Transverse colon (tissue), 4 donors: ENCODE measurements at places on chromosomes 16 and 17.

DNA sequence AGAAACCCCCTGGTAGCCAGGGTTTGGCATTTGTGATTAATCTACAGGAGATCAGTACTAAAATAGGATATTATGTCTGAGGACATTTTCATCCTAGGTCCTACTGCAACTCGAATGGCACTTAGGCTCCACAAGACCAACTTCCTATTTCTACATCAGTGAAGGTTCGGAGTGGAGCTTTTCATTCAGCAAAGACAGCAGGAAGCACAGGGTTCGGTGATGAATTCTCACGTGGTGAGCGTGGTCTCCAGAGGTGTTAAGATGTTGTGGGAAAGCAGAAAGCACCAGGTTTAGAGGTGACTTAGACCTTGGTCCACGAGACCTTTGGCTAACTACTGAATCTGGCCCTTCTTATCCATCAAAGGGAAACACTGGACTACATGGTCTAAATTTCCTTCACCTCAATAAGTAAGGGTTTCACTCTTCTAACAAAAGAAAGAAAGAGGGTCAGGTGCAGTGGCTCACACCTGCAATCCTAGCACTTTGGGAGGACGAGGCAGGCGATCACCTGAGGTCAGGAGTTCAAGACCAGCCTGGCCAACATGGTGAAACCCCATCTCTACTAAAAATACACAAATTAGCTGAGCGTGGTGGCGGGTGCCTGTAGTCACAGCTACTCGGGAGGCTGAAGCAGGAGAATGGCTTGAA, 13.9 kb upstream of the HELZ start:
- peak overlapping the region; percentile 57 for H3K27ac ChIP-seq
- no peaks in the 10 kb centered on the region for H3K4me1 ChIP-seq
- no peaks in the 10 kb centered on the region for H3K27me3 ChIP-seq
- DNase-seq, result peak; percentile 23
- H3K4me3 ChIP-seq, result no peak overlapping the region
- no peaks in the 10 kb centered on the region for H3K36me3 ChIP-seq

- H3K27me3 ChIP-seq, result no peaks in the 10 kb centered on the region
- no peaks in the 10 kb centered on the region for H3K36me3 ChIP-seq
- peaks cover 11% of the 10 kb centered on the region for H3K4me1 ChIP-seq
- peak overlapping the region; percentile 74 for H3K27ac ChIP-seq
- H3K4me3 ChIP-seq, result no peak overlapping the region
Observed at GRCh38 chr17:5049314-5049841, 14.2 kb upstream of the SLC52A1 start.

DNA sequence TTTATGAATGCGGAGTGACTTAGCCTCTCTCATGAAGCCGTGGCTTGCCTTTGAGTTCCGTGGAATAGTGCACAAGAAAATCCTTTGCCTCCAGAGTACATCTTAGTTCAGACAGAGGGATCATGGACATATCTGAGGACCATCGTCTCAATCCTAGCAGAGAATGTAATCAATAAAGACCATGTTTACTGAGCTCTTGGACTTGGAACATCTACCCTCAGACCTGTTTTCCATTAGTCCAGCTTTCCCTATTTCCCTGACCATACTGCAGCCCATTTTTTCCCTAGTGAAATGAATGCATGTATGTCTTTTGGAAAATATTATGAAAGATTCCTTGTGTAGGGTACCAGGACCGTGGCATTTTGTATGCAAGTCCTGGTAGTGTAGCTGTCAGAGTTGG, 90.2 kb downstream of the PLCG2 start:
- no peak overlapping the region for H3K4me3 ChIP-seq
- no peaks in the 10 kb centered on the region for H3K36me3 ChIP-seq
- no peaks in the 10 kb centered on the region for H3K4me1 ChIP-seq
- no peak for DNase-seq
- no peak overlapping the region for H3K27ac ChIP-seq

DNA sequence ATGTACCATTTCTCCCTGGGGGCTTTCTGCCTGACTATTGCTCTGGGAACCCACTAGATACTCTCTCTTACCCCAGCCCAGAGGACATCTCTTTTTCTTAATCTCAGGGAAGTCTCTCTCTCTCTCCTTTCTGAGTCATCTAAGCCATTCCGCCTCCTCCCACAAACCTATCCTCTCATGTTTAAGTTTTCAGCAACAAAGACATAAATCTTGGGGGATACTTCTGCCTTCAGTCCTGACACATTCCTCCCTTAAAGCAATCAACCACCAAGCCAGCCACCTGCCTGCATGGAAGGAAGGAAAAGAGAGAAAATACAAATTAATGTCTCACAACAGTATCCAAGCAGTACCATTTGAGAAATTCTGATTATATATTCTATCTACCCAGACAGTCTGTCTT, 128.8 kb downstream of the HS3ST2 start:
- no peak overlapping the region for H3K4me3 ChIP-seq
- no peak for DNase-seq
- no peaks in the 10 kb centered on the region for H3K4me1 ChIP-seq
- H3K27ac ChIP-seq, result no peak overlapping the region

DNA sequence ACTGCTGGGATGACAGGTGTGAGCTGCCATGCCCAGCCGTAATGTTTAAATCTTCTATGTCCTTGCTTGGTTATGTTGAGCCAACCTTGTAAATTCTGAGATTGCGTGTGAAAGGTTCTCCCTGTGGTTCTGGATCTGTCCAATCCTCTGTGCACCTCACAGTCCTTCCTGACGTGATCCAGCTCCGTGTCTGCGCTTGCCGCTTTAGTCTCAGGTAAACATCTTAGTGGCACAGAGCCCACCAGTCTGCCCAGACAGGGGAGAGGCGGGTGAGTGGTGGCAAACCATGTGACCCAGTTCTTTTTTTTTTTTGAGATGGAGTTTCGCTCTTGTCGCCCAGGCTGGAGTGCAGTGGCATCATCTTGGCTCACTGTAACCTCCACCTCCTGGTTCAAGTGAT, 13.9 kb downstream of the SLC25A10 start:
- no peak overlapping the region for H3K4me3 ChIP-seq
- no peak overlapping the region for H3K27ac ChIP-seq
- H3K36me3 ChIP-seq, result no peaks in the 10 kb centered on the region
- H3K27me3 ChIP-seq, result peaks cover 18% of the 10 kb centered on the region

GRCh38 chr17:50266384-50267073, 7.7 kb upstream of the TMEM92 start:
- H3K36me3 ChIP-seq, result no peaks in the 10 kb centered on the region
- H3K27ac ChIP-seq, result peak overlapping the region; percentile 15
- H3K4me3 ChIP-seq, result no peak overlapping the region
- no peaks in the 10 kb centered on the region for H3K27me3 ChIP-seq

- H3K27ac ChIP-seq, result no peak overlapping the region
- no peaks in the 10 kb centered on the region for H3K36me3 ChIP-seq
Observed at GRCh38 chr17:29844339-29845048, 85.5 kb downstream of the SSH2 start.

DNA sequence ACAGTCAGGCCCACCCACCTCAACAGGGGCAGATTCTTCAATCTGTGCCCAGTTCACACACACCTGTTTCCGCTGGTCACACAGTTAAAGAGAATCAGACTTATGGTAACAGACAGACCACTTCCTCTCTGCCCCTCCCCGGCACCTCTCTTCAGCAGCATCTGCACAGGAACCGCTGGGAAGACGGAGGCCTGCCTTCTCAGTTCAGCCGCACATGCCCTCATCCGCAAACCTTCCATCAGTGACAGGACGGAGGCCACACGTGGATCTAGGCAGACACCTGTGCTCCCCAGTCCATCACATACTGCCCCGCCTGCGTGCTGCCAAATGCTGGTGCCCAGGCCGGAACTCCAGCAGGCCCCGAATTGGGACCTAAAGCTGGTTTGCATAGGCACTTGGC, 10.3 kb downstream of the PHB1 start:
- H3K36me3 ChIP-seq, result peaks cover 36% of the 10 kb centered on the region
- no peak overlapping the region for H3K27ac ChIP-seq
- H3K27me3 ChIP-seq, result no peaks in the 10 kb centered on the region
- no peak for DNase-seq
- H3K4me3 ChIP-seq, result no peak overlapping the region

- no peak overlapping the region for H3K27ac ChIP-seq
- H3K4me3 ChIP-seq, result no peak overlapping the region
- DNase-seq, result no peak
- no peaks in the 10 kb centered on the region for H3K4me1 ChIP-seq
- no peaks in the 10 kb centered on the region for H3K36me3 ChIP-seq
Observed at GRCh38 chr17:67449065-67449464, 72.0 kb downstream of the PITPNC1 start.

- no peak overlapping the region for H3K4me3 ChIP-seq
- H3K36me3 ChIP-seq, result no peaks in the 10 kb centered on the region
- DNase-seq, result no peak
- H3K27ac ChIP-seq, result no peak overlapping the region
- H3K27me3 ChIP-seq, result peaks cover 14% of the 10 kb centered on the region
Observed at GRCh38 chr16:31301708-31302400, 42.1 kb downstream of the ITGAM start.
